DND-41 (cell line): ENCODE measurements at places on chromosomes 16 and 17.

- H3K27me3 ChIP-seq = no peaks in the 10 kb centered on the region
- no peak overlapping the region for H3K27ac ChIP-seq
- no peak overlapping the region for H3K4me3 ChIP-seq
- DNase-seq = no peak
Measured at GRCh38 chr16:48128769-48129168, 27.0 kb downstream of the ABCC12 start.

DNA sequence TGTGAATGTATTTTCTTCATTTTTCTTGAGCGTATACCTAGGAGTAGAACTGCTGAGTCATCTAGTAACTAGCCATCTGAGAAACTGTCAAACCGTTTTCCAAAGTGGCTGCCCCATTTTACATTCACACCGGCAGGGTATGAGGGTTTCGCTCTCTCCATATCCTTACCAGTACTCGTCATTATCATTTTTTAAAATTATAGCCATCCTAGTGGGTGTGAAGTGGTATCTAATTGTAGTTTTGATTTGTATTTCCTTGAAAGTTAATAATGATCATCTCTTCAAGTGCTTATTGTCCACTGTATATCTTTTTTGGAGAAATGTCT, 6.0 kb downstream of the RNF157 start:
- H3K27ac ChIP-seq = no peak overlapping the region
- no peaks in the 10 kb centered on the region for H3K4me1 ChIP-seq
- no peak overlapping the region for H3K4me3 ChIP-seq
- no peaks in the 10 kb centered on the region for H3K27me3 ChIP-seq
- H3K36me3 ChIP-seq = no peaks in the 10 kb centered on the region

DNA sequence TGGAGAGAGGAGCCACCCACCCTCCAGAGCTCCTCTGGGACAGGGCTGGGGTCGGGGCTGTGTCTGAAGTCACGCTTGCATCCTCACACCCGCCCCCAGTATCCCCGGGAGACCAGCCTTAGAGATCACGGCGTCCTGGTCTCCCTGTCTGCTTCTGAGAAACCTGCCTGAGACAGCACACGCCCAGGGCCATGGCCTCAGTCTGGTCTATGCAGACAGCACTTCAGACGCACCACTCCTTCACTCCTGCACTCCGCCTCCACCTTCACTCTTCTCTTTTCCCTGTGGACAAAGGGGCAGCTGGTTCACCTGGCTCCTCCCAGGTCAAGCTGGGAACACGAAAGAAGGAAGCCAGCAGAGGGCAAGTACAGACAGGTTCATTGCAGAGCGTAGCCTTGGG, 248.0 kb upstream of the GSE1 start:
- no peak overlapping the region for H3K4me3 ChIP-seq
- no peaks in the 10 kb centered on the region for H3K36me3 ChIP-seq
- peaks cover 3% of the 10 kb centered on the region for H3K27me3 ChIP-seq
- H3K4me1 ChIP-seq = peaks cover 10% of the 10 kb centered on the region
- no peak for DNase-seq
- H3K27ac ChIP-seq = no peak overlapping the region

DNA sequence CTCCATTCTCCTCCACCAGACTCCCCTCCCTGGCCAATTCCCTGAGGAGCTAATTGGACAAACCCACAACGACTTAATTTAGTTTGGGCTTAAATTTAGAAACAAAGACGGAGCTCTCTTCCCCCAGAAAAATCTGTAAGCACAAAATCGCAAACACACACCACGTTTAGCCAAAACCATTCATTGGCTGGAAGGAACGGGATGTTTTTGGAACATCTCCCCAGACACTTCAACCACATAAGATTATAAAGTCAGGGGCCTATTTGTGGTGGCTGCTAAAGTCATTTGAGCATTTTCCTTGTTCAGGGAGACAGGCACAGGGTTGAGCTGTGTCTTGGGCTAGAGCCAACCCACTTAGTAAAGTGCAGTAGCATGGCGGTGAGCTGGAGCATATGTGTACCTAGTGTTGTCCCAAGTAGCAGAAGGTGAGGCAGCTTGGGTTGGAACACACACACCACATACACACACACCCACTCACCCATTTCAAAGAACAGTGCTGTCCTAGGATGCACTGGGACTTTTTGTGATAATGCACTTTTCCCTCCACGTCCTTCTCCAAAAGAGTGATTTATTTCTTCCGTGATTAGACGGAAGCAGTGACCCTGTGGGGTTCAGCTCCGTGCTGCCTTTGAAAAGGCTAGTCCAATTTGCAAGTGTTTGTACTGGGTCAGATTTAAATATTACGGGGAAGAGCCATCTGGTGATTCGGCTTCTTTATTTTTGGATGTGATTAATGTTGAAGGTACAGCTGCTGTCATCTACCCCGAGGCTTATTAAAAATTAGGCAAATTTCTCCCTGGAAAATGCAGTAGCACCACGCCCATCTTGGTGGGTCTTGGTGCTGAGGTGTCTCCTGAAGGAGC, 32.2 kb downstream of the ELAC2 start:
- no peak overlapping the region for H3K27ac ChIP-seq
- H3K27me3 ChIP-seq = no peaks in the 10 kb centered on the region
- H3K4me3 ChIP-seq = no peak overlapping the region
- H3K36me3 ChIP-seq = peaks cover 7% of the 10 kb centered on the region; the same call in 1 of the 2 replicates

DNA sequence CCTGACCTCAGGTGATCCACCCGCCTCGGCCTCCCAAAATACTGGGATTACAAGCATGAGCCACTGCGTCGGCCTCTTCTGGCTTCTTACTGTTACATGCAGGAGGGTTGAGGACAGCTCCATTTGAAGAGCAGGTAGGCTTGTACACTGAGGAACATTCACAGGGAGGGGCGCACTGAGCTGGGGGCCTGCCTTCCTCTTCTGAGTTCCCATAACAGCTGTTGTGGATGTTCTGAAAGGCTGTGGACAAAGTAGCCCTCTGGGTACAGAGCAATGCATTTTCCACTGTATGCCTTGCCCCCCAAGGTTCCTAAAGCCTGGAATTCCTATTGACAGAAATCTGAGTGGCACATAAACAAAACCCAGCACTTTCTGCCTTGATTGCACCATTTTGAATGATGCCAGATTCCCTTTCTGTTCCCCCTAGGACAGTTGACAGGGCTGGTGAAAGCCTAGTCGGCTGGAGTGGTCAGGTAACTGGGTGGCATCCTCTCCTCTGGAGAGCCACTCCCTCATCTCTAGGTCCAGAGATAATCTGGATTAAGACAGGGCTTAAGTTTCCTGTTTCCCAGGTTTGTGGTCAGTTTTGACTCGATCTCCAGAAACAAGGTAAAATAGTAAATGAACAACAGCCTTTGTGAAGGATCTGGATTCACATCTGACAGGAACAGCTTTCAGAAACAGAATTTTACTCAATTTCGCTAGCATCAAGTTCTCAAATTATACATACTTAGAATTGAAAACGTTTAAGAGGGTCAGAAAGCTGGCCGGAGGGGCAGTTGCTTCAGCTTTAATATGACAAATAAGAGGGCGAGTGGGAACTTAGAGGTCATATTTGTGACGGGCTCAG, 1.3 kb upstream of the CDK5R1 start:
- H3K4me3 ChIP-seq = no peak overlapping the region
- H3K4me1 ChIP-seq = peaks cover 28% of the 10 kb centered on the region
- no peak overlapping the region for H3K27ac ChIP-seq
- DNase-seq = no peak
- H3K36me3 ChIP-seq = peaks cover 48% of the 10 kb centered on the region
- H3K27me3 ChIP-seq = no peaks in the 10 kb centered on the region

GRCh38 chr17:17579691-17580090, 11.8 kb downstream of the PEMT start:
- peaks cover 18% of the 10 kb centered on the region; the same call in 1 of the 2 replicates for H3K36me3 ChIP-seq
- no peak overlapping the region for H3K27ac ChIP-seq
- H3K4me3 ChIP-seq = no peak overlapping the region
- DNase-seq = no peak

- DNase-seq = no peak
- no peaks in the 10 kb centered on the region for H3K36me3 ChIP-seq
- no peak overlapping the region for H3K27ac ChIP-seq
- no peaks in the 10 kb centered on the region for H3K4me1 ChIP-seq
- H3K4me3 ChIP-seq = no peak overlapping the region
Measured at GRCh38 chr17:48215583-48216139, 108.1 kb downstream of the SNX11 start.

DNA sequence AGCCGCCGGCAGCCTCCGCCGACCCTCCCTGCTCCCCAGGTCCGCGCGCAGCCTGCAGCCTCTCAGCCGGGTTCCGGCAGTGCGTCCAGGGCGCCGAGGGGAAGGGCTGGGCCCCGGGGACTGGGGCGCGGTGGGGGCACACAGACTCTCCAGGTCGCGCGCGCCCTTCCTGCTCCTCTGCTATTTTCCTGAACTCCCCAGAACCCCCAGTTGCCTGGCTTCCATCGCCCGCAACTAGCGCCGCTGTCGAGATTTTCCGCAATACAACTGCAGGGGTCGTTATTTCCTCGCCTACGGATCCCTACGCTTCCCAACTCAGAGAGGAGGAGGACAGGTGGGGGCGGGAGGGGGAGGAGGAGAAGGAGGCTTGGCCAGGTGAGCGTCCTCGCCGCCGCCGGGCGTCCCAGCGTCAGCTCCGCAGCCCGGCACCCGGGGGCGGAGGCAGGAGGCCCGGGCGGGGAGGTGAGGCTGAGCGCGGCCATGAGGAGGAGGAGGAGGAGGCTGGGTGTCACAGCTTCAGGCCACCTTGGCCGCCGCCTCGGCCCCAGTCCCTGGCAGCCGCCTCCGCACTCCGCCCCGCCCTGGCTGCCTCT, at the start of gene CA10:
Gene CA10, minus strand, starts transcription at position 265 of the 593 bp plus-strand sequence.
- H3K4me1 ChIP-seq = no peaks in the 10 kb centered on the region
- no peak for DNase-seq
- no peak within 1 kb of the TSS for H3K4me3 ChIP-seq
- H3K36me3 ChIP-seq = no peaks in the 10 kb centered on the region
- no peaks in the 10 kb centered on the region for H3K27me3 ChIP-seq
- no peak within 1 kb of the TSS for H3K27ac ChIP-seq

- DNase-seq = no peak
- no peaks in the 10 kb centered on the region for H3K36me3 ChIP-seq
- H3K4me1 ChIP-seq = no peaks in the 10 kb centered on the region
- peaks cover 3% of the 10 kb centered on the region for H3K27me3 ChIP-seq
- H3K27ac ChIP-seq = no peak overlapping the region
- no peak overlapping the region for H3K4me3 ChIP-seq
Measured at GRCh38 chr16:4976611-4977145, 18.5 kb downstream of the SEC14L5 start.

- DNase-seq = peak; percentile 93
- peaks cover 15% of the 10 kb centered on the region for H3K36me3 ChIP-seq
- peaks cover 19% of the 10 kb centered on the region for H3K4me1 ChIP-seq
- peak overlapping the region; percentile 42; the same call in 1 of the 2 replicates for H3K27ac ChIP-seq
Measured at GRCh38 chr17:7204828-7205461, 14.7 kb downstream of the DLG4 start.

DNA sequence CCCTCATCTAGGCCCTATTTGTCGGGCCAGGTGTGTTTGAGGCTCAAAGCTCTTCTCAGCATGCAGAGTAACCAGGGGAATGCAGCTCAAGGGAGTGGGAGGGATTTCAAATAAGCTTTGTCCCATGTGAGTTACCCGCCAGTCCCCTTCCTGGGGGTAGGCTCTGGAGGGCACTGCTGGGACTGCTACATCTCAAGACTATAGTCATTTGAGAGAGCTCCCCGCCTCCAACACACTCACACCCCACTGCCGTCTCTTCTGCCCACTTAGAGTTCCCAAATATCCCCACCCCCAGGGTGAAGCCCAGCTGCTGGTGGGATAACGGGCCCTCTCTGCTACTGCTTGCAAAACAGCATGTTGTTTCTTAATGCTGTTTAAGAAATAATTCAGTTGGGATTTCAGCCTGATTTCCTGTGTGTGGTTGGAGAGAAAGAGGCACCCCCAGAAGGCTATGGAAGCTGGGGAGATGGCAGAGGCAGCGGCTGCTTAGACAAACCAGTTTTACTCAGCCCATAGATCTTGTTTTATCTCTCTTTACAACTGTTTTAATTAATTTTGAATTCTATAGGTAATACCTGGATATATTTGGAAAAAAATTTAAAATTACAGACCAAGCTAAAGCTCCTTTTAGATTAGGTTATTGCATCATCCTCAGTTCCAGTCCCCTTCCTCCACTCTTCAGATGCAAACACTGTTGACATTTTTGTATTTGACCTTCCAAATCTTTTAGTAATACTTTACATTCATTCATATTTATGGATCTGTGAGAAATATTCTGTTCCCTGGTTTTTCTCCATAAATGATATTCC, 4.1 kb upstream of the MPO start:
- H3K36me3 ChIP-seq = no peaks in the 10 kb centered on the region
- H3K4me1 ChIP-seq = peaks cover 22% of the 10 kb centered on the region
- no peak overlapping the region; the same call in 1 of the 2 replicates for H3K27ac ChIP-seq
- DNase-seq = peak; percentile 38
- no peak overlapping the region for H3K4me3 ChIP-seq
- no peaks in the 10 kb centered on the region for H3K27me3 ChIP-seq

DNA sequence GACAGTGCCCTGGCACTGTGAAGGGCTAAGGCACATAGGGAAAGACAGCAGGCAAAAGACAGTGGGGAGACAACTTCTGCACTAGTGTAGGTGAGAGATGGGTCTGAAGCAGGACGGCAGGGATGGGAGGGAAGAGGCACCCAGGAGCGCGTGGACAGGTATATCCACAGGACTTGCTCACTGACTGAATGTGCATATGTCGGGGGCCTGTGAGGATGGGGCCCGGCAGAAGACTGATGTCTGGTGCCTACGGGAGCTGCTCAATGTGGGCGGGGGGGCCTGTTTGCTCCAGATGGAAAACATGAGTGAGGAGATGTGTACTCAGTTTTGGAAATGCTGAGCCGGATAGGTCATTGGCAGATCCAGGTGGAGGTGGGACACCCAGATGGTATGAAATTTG, 47.3 kb upstream of the PMFBP1 start:
- H3K4me3 ChIP-seq = no peak overlapping the region
- H3K4me1 ChIP-seq = no peaks in the 10 kb centered on the region
- H3K27ac ChIP-seq = no peak overlapping the region
- no peak for DNase-seq

GRCh38 chr17:66822009-66822408, 12.9 kb upstream of the CACNG5 start:
- no peak for DNase-seq
- H3K27me3 ChIP-seq = no peaks in the 10 kb centered on the region
- H3K4me3 ChIP-seq = no peak overlapping the region
- H3K36me3 ChIP-seq = no peaks in the 10 kb centered on the region
- no peaks in the 10 kb centered on the region for H3K4me1 ChIP-seq
- H3K27ac ChIP-seq = no peak overlapping the region

GRCh38 chr16:31074814-31075183, 577 bp downstream of the ZNF646 start:
- no peak for DNase-seq
- peaks cover 44% of the 10 kb centered on the region for H3K36me3 ChIP-seq
- peaks cover 25% of the 10 kb centered on the region for H3K4me1 ChIP-seq
- H3K27me3 ChIP-seq = no peaks in the 10 kb centered on the region
- peak overlapping the region; percentile 87 for H3K27ac ChIP-seq
- H3K4me3 ChIP-seq = peak overlapping the region; percentile 90

DNA sequence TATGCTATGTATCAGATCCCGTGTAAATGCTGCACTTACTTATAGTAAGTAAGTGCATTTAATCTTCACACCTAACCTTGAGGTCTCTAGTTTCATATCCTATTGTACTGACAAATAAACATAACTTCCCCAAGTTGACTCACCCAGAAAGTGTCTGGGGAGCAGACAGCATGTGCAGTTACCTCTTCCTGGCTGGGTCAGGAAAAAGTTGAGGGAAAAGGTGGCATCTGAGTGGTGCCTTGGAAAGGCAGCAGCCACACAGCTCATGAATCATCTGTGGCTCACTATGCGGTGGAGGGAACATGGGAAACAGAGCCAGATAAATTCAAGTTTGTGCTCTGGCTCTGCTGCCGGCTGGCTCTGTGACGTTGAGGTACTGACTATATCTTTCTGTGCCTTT, 382.0 kb upstream of the DYNLRB2 start:
- H3K4me3 ChIP-seq = no peak overlapping the region
- no peak for DNase-seq
- no peaks in the 10 kb centered on the region for H3K4me1 ChIP-seq
- no peak overlapping the region for H3K27ac ChIP-seq
- no peaks in the 10 kb centered on the region for H3K36me3 ChIP-seq
- H3K27me3 ChIP-seq = no peaks in the 10 kb centered on the region
